Ovary (tissue), 10 donors: ENCODE measurements at places on chromosomes 7 and 10. TPM values are rescaled to one million over a fixed set of nuclear protein-coding genes. Genes with fewer than 3 reads are reported as not detected.

The OR6B1 gene
- total RNA-seq, result not detected

The PRRT4 gene
- total RNA-seq, result 1.1 TPM

The NPC1L1 gene
- total RNA-seq, result 0.28 TPM

The CYP26C1 gene
- total RNA-seq, result not detected

The NUTM2A gene
- total RNA-seq, result 1.5 TPM

The TSPAN15 gene
- 13.7 TPM for total RNA-seq

- DNase-seq, result no peak
- peak overlapping the region; percentile 95 for H3K4me3 ChIP-seq
- no peaks in the 10 kb centered on the region for H3K36me3 ChIP-seq
- peaks cover 5% of the 10 kb centered on the region for H3K4me1 ChIP-seq
- no peaks in the 10 kb centered on the region for H3K27me3 ChIP-seq
- H3K27ac ChIP-seq, result no peak overlapping the region
These were observed 350 bp upstream of the ZNF37A start for GRCh38 chr10:38093816-38094157.

DNA sequence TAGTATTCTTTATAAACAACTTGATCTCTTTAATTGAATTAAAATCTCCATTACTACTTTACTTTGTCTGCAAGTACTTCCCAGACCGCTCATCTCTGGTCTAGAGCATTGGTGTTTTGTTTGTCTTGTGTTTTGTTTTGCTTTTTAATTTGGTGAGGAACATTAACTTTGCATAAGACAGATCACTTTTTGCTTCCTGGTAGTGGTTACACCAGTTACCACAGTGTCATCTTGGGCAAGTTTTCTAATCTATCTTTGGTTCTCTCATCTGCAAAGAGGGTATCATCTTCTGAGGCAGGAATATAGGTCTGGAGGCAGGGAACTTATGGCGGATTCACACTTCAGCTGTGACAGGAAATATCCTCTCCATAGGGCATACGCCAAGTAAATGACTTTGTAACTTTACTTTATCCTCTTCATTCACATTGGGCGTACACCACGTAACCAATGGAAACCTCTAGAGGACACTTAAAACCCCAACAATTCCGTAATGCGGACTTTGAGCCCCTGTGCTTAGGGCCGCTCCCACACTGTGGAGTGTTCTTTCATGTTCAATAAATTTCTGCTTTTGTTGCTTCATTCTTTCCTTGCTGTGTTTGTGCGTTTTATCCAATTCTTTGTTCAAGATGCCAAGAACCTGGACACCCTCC is 83.2 kb upstream of the JAZF1 start:
- H3K27ac ChIP-seq, result no peak overlapping the region
- no peaks in the 10 kb centered on the region for H3K4me1 ChIP-seq
- no peaks in the 10 kb centered on the region for H3K36me3 ChIP-seq
- DNase-seq, result no peak
- no peak overlapping the region for H3K4me3 ChIP-seq

DNA sequence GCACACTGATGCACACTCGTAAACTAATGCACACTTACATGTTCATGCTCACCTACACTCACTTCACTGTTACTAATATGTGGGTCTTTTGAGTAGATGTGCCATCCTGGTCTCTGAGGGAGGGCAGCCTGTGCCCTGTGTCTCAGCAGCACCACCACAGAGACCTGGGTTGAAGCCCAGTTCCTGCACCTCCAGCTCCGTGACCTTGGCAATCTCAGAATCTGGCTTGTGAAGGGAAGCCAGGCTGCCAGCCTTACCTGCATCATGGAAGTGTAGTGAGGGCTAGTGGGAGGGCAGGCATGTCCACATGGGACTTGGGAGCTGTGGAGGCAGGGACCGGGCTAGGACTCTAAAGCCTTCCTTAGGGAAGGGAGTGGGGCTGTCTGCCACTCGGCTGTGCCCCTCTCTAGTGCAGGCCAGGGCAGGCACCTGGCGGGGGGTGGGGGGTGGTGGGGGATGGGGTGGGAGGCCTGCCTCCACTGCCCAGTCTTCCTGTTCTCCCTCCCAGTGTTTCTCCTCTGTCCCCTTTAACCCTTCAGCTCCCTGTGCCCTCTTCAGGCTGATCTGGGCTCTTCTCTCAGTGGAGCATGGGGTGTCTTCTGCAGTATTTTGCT is 8.1 kb downstream of the ADCY1 start:
- no peak for DNase-seq
- H3K4me1 ChIP-seq, result no peaks in the 10 kb centered on the region
- H3K27ac ChIP-seq, result no peak overlapping the region
- H3K4me3 ChIP-seq, result no peak overlapping the region
- no peaks in the 10 kb centered on the region for H3K36me3 ChIP-seq

DNA sequence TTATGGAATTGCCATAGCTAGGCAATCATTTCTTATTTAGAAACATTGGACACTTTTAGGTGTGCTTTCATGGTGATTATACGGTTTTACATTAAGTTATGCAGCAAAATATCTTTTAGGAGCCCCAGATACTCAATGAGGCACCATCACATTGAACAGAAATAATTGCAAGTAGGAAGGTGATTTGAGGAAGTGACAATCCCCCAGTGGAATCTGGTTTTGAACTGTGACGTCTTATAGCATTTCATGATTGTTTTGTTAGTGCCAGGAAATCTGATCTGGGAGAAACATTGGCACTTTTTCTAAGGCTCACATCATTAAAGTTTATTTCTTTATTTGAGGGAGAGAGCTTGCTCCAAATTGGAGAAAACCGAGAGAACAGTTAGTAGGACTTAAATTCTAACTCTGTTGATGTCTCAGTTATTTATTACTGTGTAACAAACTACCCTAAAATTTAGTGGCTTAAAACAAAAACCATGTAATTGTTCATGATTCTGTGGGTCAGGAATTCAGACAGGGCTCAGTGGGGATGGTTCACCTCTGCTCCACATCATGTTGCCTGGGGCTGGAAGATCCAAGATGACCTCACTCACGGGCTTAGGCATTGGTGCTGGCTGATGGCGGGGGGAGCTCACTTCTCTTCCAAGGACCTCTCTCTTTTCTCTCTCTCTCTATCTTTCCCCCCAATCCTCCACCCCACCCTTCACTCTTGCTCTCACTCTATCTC is 78.2 kb upstream of the STEAP1B start:
- no peak overlapping the region for H3K4me3 ChIP-seq
- H3K27ac ChIP-seq, result no peak overlapping the region
- DNase-seq, result no peak
- no peaks in the 10 kb centered on the region for H3K36me3 ChIP-seq
- no peaks in the 10 kb centered on the region for H3K27me3 ChIP-seq

GRCh38 chr7:27242555-27243339 is at the start of gene EVX1:
Gene EVX1 (plus strand): TSS chr7:27242802. CDS start chr7:27243031, 229 bp downstream.
- peaks cover 8% of the 10 kb centered on the region for H3K4me1 ChIP-seq
- no peak for DNase-seq

DNA sequence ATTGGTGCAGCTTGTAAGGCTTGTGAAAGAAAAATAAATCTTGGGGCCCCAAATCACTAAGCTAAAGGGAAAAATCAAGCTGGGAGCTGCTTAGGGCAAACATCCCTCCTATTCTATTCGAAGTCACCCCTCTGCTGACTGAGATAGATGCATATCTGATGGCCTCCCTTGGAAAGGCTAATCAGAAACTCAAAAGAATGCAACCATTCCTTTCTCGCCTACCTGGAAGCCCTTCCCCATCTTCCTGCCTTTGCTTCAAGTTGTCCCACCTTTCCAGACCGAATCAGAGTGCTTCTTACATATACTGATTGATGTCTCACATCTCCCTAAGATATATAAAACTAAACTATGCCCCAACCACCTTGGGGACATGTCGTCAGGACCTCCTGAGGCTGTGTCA is 240.3 kb downstream of the SKIDA1 start:
- H3K27ac ChIP-seq, result no peak overlapping the region
- no peaks in the 10 kb centered on the region for H3K27me3 ChIP-seq
- no peaks in the 10 kb centered on the region for H3K36me3 ChIP-seq
- H3K4me3 ChIP-seq, result no peak overlapping the region
- no peak for DNase-seq

GRCh38 chr7:142583446-142583845 is 165.8 kb upstream of the PRSS1 start:
- no peak overlapping the region for H3K27ac ChIP-seq
- H3K4me1 ChIP-seq, result no peaks in the 10 kb centered on the region
- DNase-seq, result no peak

- H3K4me1 ChIP-seq, result peaks cover 21% of the 10 kb centered on the region
- H3K36me3 ChIP-seq, result no peaks in the 10 kb centered on the region
- H3K27me3 ChIP-seq, result no peaks in the 10 kb centered on the region
These were observed 1.7 kb downstream of the AEBP1 start for GRCh38 chr7:44105832-44106231.

DNA sequence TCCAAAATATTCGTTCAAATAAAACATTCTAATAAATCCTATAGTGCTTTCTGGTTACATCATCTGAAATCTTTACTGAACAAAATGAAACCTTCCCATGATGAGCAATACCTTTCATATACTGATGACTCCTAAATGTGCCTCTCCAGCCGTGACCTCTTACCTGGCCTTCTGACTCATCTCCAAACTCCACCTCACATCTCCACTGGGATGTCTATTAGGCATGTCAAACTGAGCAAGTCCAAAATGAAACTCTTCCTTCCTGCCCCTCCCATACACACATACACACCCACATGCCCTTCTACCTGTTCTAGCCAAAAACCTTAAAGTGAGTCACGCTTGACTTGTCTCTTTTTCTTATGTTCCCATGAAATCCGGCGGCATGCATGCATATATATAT is 22.9 kb downstream of the GSAP start:
- no peak overlapping the region for H3K27ac ChIP-seq
- no peaks in the 10 kb centered on the region for H3K27me3 ChIP-seq
- no peak overlapping the region for H3K4me3 ChIP-seq
- H3K36me3 ChIP-seq, result no peaks in the 10 kb centered on the region
- no peak for DNase-seq

DNA sequence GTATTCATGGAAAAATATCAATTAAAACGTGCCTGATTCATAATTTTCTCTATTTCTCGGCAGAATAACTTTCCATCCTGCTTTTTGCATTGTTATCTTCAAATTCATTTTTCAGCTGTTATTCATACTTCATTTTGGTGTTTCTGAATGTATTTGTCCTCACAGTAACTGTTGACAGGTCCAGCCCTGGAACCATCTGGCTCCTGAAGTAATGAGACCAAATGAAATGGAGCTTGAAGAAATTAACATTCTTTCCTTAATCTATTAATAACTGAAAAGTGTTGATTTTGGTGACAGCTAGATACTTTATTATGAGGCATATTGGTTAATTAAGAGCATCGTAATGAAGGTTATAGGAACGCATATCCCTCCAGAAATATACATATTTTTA is 257.0 kb upstream of the MINDY3 start:
- no peak for DNase-seq
- H3K27ac ChIP-seq, result no peak overlapping the region
- H3K4me1 ChIP-seq, result no peaks in the 10 kb centered on the region
- H3K4me3 ChIP-seq, result no peak overlapping the region
- H3K27me3 ChIP-seq, result no peaks in the 10 kb centered on the region
- H3K36me3 ChIP-seq, result no peaks in the 10 kb centered on the region

DNA sequence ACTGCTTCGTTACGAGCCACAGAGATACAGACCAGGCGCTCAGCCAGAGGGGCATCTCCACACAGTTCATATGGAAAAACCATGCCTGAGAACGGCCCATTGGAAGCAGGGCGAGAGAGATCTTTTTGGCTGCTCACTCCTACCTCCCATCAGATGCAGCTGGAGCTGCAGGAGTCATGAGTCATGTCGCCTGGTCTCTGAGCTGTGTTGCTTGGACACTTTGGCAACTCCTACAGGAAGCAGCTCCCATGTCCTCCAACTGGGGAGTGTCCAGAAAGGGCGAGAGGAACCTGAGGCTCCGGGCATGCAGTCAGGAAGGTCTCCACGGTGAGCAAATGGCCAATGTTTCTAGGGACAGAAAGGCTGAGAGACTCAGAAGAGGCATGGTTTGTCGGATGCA is 24.9 kb downstream of the INSIG1 start:
- H3K36me3 ChIP-seq, result no peaks in the 10 kb centered on the region
- no peak overlapping the region for H3K27ac ChIP-seq
- no peaks in the 10 kb centered on the region for H3K27me3 ChIP-seq
- no peak overlapping the region for H3K4me3 ChIP-seq
- H3K4me1 ChIP-seq, result no peaks in the 10 kb centered on the region
